Smooth muscle cell of the brain vasculature (primary cell): ENCODE measurements at places on chromosomes 2 and 18.

GRCh38 chr2:59276917-59277316 is 1035.8 kb upstream of the FANCL start:
- DNase-seq: no peak

GRCh38 chr18:45571195-45571594 is 44.1 kb upstream of the SLC14A2 start:
- DNase-seq: no peak

GRCh38 chr2:203535078-203535783 is at the start of gene RAPH1:
TSS of gene RAPH1 (minus strand) at chr2:203535301. CDS start at chr2:203495353, 39,948 bp downstream.
- peak; percentile 57 for DNase-seq

DNA sequence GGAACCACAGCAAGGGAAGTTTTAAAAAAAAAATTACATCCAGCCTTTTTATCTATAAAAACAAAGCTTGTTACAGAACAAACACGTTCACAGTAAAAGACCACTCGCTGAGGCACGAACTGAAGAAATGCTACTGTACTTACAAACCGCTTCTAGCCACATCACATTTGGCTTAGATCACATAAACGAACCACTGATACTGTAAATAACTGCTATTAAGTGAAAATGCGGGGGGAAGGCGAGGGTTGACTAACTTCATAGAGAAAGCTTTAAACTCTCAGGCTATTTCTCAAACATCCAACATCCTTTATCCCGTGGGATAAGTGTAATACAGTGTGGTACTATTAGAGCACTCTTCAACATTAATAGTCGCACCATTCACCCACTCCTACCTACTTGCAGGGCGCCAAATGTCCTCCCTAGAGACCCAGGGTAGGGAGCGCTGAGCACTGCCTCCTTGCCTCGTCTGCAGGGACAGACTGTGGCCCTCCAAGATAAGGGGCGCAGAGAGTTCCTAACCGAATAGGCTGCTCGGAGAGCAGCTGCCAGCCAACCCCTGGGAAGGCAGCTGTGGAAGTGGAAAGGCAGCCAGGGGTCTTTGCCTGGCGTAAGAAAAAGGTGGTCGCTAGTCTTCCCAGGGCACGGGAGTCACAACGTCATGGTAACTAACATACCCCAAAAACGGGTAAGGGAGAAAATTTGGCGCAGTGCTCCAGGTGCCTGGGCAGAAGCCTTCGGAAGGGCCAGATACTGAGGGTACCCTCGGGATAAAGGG is 854 bp downstream of the GPR155 start:
- DNase-seq: no peak
